ENCODE measurements at places on chromosomes 3 and 15. TPM values are rescaled to one million over a fixed set of nuclear protein-coding genes. Genes with fewer than 3 reads are reported as not detected.

The CCR3 gene
- total RNA-seq = not detected

The PLA1A gene
- 0.07 TPM for total RNA-seq

The RTP1 gene
- not detected for total RNA-seq

DNA sequence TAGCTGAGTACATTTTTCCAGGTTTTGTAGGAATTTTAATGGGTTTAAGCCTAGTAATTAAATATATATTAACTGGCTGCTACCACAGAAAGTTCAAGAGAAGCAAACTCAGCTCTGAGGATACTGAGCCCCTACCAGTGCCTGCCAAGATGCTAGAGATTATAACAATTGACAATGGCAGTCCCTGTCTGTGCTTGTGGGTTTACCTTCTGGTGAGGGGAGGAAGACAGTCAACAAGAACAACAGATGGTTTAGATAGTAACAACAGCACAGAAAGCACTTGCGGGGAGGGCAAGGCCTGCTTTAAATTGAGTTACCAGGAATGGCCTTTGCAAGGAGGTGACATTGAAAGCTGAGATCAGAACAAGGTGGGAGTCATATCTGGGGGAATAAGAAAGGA lies 56.6 kb upstream of the ARHGEF3 start:
- no peak for DNase-seq

Measured in cardiac muscle cell (in vitro differentiated cells and primary cell).